Activated CD8-positive, alpha-beta T cell treated with anti-CD3 and anti-CD28 coated beads, Interleukin-2, amount 10 ng/mL, durations not matched to agents 7 days and 5 days (primary cell): ENCODE measurements at places on chromosomes 2 and 18. TPM values are rescaled to one million over a fixed set of nuclear protein-coding genes. Genes with fewer than 3 reads are reported as not detected.

DNA sequence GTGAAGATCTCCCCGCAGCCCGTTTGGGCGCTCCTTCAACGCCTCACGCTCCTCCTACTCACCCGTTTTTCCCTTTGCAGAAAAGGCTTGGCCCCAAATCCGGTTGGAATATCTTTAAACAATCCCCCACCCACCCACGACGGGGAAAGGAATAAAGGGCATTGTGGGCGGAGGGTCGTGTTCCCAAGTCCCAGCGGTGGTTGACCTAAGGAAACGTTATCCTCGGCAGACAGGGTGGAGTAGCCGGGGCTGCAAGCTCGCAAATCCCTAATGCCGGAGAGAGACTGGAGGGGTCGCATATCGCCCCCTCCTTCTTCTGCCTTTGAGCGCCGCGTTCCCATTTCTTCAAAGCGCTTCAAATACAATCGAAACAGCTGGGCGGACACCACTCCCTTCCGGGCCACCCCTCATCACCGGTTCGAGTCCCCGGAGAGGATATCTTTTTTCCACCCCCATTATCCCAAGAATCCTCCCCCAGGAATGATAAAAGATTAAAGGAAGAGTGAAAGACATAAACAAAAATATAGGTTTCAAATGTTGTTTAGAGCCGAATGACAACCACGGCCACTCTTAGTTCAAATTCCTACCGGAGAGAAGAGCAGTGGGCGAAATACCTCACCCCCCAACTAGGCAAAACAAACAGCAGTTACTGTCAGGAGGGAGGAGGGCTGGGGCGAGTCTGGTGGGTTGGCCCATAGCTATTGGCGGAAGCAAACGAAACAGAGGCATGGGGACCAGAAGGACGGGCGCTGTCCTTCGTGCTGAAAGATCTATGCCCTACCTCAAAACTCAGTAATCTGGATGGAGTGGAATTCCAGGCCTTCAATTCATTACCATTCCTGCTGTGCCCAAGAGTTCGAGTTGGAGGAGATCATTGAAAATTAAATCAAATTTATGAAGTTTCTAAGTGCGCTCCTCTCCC, 2.8 kb upstream of the GAD1 start:
- peak; percentile 65 for DNase-seq

DNA sequence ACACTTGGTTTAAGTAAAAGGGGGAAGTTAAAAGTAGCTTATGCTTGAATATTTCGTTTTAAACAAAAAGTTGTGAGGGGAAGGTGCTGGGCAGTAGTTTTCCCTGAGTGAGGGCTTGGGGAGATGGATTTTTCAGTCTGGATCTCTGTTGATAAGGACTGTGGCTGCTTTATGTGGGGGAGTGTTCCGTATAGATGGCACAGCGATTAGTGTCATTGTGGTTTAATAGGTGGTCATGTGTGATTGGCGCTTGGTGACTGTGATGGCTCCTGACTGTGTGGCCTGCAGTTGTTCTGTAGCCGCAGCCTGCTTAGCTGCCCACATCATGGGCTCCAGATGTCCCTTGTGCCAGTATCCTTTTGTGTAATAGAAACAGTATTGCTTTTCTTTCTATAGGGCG, 156.2 kb downstream of the WDSUB1 start:
- DNase-seq, result no peak

GRCh38 chr2:200305797-200306195, 697 bp upstream of the SPATS2L start:
- DNase-seq, result peak; percentile 30

Gene LRRC30
- not detected for total RNA-seq

DNA sequence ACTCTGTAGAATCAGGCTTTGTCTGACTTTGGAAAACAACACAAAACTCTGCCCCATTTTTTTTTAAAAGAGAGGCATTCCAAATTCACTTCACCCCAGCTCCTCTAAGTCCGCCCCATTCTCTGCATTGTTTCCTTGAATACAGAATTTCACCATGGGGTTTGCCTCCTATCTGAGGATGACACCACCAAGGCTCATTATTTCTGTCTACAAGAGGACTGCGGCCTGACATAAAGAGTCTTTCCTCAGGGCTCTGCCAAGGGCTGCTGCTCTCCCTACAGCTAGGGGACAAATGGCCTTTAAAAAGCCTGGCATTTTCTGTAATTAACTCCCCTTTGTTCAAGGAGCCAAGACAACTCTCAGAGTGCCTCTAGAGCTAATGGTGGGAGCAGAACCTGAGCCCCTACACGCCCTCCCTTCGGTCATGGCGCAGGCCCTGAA, 4.6 kb downstream of the CHST10 start:
- no peak for DNase-seq

Gene GRHL1
- 0.57 TPM for total RNA-seq

GRCh38 chr2:111198701-111199100, 78.0 kb downstream of the BCL2L11 start:
- DNase-seq, result peak; percentile 13

DNA sequence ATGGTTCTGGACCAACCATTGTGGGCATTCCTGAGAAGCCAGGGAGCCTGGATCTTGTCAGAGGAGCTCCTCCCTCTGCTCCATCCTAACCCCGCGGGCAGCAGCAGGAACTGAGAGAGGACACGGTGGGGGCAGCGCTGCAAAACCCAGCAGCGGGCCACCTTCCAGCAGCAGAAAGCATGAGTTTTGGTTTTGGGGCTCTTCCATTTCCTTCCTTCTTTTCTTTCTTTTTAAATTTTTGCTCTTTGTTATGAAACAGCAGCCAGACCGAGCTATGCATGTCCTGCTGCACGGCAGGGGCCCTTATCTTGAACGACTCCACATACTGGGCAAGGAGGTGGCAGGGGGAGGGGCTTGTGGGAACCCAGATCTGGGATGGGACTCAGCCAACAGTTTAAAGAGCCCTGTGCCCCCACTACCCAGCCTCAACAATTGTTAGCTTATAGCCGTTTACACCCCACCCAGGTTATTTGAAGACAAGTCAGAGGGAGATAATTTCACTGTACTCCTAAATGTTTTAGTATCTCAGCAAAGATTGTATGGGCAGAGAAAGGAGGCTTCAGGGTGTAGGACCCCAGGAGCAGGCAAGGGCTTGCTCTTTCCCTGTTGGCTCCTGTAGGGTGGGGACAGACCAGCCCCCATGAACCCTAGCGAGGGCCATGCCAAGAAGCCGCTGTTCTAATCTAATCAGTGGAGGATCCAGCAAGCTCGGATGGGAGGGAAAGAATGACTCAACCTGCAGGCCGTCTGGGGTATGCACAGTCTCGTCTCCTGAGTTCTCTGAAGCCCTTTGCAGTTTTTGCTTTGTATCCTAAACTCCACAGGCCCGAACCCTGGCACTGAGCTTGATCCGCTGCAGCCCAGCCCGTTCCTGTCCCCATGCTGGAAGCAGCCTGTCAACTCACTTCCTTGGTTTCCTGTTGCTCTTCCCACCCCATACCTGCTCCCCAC, 75.3 kb downstream of the LRRFIP1 start:
- DNase-seq, result peak; percentile 52

- DNase-seq, result no peak
Observed at GRCh38 chr2:70388128-70388527, 86.3 kb upstream of the FAM136A start.

GRCh38 chr2:216553093-216553478, 54.4 kb downstream of the RPL37A start:
- no peak for DNase-seq

- DNase-seq, result peak; percentile 20
Observed at GRCh38 chr2:217797661-217798069, 205.1 kb downstream of the TNS1 start.

DNA sequence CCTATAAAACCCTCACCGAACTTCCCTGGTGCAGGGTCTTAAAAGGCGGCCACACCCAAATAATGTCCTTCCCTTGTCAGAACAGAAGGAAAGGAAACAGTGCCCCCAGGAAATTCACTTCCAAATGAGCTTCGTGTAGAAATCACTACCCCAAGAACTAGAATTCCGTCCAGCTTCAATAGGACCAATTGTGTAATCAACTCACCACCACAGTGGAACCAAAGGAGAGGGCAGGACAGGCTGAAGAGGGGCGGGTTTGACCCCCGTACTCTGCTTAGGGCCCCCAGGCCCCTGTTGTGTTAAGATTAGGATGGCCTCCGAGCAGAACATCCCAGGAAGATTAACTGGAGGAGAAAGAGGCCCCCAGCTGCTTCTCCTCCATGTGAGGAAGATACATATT, 24.1 kb downstream of the GPR35 start:
- DNase-seq, result peak; percentile 11

Gene UGT1A6
- total RNA-seq, result not detected

Gene TUBB8B
- not detected for total RNA-seq

GRCh38 chr2:211161236-211161635, 604.8 kb downstream of the CPS1 start:
- DNase-seq, result no peak

Gene ARPC2
- 821 TPM for total RNA-seq

DNA sequence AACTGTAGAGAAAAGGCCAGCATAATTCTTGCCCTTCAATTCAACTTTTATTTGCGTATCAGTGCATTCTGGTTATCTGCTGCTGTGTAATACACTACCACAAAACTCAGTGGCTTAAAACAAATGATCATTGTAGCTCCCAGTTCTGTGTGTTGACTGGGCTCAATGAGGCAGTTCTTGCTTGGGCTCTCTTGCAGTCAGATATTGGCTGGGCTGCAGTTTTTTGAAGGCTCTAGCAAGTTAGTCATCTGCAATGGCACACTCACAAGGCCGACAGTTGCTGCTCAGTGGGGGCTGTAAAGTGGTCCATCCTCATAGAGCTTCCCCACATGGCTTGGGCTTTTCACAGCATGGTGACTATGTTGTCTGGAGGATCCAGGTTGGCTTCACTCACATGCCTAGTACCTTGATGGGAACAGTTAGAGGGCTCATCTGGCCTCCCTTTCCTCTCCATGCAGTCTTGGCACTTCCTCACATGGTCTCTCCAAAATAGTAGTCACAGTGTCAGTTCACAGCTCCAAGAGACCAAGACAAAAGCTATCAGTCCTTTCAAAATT, 110.6 kb upstream of the TNP1 start:
- no peak for DNase-seq

DNA sequence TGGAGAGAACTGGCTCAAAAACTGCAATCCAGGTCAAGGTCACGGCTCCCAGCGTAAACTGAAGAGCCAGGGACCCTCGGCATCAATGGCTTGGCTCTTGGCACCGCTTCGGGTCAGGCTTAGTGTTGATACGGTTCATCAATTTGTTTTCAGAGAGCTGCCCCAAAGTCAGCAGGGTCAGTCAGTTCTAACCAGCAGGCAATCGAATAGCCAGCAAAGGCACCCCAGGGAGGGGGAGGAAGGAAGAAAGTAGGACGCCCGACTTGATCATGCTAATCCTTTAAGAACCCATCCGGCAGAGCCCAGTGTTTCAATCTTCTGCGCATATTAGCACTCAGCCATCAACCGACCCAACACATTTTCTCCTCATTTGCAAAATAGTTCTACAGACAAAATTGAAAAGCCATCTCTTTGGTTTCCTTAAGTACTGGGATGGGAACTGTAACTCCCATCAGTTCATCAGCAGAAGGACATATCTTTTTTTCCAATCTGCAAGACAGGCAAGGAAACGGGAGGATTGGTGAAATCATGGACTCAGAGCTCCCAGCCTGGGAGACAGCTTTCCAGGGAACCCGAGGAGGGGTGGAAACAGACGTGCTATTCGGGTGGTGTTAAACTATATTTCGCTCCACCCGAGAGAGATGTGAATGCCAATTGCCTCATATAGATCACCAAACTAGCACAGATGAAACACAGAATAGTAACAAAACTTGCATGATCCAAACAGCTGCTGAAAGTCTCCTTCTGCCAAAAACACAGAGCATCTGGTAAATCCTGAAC, 40.7 kb upstream of the CABLES1 start:
- no peak for DNase-seq
